ENCODE measurements at places on chromosomes 1 and 21.

GRCh38 chr1:153796786-153797659, 21.8 kb downstream of the SLC27A3 start:
- peak; percentile 88 for DNase-seq

GRCh38 chr1:51946300-51946699, 44.2 kb downstream of the RAB3B start:
- DNase-seq: no peak

DNA sequence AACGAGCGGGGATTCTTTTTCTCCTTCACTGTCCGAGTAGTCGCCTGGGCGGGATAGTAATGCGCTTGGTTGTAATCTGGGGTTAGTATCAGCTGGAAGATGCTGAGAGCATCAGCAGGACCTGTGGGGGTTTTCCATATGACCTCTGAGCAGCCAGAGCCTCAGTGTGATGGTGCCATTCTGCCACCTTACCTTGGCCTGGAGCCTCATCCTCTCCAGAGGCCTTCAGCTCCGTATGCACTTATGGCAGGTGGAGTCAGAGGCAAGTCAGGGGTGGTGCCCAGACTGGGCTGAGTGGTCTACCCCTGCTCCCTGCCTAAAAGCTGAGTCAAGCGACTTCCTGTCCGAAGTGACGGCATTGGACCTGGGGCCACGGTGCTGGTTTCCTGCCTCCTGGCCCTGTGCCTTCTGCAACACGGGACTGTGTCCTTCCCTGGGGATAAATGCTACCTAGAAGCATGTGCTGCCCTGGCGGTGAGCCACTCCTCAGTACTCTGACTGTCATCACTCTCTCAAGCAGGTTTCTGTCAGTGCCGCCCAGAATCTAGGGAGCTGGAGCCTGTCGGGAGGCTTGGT, 24.7 kb downstream of the TENT5C start:
- DNase-seq: no peak

GRCh38 chr1:223876590-223876989, 30.8 kb upstream of the TP53BP2 start:
- no peak for DNase-seq

DNA sequence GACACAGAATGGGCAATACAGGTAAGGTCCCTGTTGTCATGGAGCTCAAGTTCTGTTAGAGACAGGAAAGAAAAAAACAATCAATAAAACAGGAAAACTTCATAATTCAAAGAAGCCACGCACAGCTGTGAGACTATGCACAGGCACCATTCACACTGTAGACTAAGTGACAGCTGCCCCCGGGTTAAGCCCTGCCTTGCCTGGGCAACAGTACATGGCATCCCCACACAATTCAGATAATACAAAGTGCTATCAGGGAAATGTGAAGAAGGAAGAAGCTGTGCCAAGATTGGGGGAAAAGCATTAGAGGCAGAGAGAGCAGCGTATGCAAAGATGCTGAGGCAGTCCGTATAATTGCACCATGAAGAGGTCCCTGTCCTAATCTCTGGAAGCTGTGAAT, 9.0 kb upstream of the KCNE2 start:
- no peak for DNase-seq

DNA sequence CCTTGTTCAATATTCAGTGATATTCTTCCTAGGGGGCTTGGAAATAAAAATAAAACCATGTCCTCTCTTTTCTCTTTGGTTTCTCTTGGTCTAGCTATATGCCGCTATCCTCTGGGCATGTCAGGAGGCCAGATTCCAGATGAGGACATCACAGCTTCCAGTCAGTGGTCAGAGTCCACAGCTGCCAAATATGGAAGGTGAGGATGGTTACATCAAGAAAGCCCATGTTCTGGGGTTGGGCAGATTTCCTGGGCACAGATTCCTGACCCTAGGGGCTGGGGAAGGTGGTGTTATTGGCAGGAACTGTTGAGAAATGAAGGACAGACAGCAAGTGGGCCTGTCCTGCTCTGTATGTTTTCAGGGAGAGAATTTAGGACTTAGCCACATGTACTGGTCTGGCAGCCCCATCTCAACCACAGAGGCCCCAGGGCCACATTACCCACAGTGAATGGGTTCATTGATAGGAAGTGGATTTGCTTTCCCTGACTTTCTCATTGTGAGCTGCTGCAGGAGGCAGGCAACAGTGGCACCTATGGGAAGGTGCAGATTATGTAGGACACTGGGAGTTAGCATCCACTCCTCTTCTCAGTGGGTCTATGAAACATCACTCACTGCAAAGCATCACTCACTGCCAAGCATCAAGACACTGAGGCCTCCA, 37.4 kb upstream of the HSD17B7 start:
- no peak for DNase-seq

DNA sequence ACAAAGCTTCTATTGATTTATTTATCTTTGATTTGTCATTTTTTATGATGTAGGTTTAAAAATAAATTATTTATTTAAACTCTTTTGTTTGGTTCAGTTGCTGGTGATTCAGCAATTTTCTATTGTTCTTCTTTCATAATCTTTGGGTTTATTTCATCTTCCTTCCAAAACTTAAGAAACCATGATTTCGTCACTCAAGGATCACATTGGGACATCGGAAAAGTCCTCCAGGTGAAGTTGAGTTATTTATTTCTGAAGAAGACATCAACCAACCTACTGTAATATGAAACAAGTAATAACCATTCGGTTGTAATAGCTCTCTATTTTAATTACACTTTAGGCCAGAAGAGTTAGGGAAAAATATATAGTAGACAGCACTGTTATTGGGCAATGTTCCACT, 23.0 kb upstream of the WLS start:
- no peak for DNase-seq

DNA sequence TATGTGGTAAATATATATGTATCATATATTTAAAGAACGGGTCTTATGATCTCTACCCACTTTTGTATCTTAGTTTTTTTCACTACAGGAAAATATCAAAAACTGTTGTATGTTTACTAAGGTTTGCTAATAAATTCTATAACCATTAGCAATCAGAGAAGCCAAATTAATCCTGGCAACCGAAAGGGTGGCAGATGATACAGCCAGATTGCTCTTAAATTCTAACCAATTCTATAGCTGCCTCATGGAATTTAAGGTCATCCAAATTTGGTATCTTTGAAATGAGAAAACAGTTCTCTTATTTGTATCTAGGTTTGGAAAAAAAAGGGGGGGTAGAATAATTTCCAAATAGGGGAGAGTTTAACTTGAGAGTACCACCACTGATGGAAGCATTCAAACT, 591.2 kb downstream of the SMYD3 start:
- DNase-seq: no peak

- no peak for DNase-seq
Observed at GRCh38 chr21:42013931-42014330, 3.8 kb upstream of the ZBTB21 start.
